ENCODE measurements at places on chromosomes 4 and X.
A peak's percentile ranks its signal among the peaks of the same experiment; 100 is the strongest.

- DNase-seq, result no peak
Observed at GRCh38 chrX:11151799-11152559, 40.8 kb downstream of the HCCS start.

DNA sequence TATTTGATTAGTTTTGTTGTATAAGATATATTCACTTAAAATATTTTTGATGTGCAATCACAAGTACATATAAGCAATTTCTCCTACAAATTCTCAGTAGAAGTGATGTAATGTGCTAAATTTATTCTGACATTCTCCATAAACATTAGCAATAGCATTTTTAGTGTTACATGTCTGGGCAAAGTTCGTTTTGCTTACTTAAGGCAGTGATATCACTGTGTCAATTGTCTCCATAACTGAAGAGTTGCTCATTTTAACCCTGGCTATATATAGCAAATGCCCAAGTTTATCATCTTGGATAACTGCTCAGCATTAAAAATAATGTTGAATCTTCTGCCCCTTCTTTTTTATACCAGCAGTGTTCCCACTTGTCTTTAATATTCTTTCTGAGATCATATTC lies 340.0 kb upstream of the NDST4 start:
- no peak for DNase-seq

DNA sequence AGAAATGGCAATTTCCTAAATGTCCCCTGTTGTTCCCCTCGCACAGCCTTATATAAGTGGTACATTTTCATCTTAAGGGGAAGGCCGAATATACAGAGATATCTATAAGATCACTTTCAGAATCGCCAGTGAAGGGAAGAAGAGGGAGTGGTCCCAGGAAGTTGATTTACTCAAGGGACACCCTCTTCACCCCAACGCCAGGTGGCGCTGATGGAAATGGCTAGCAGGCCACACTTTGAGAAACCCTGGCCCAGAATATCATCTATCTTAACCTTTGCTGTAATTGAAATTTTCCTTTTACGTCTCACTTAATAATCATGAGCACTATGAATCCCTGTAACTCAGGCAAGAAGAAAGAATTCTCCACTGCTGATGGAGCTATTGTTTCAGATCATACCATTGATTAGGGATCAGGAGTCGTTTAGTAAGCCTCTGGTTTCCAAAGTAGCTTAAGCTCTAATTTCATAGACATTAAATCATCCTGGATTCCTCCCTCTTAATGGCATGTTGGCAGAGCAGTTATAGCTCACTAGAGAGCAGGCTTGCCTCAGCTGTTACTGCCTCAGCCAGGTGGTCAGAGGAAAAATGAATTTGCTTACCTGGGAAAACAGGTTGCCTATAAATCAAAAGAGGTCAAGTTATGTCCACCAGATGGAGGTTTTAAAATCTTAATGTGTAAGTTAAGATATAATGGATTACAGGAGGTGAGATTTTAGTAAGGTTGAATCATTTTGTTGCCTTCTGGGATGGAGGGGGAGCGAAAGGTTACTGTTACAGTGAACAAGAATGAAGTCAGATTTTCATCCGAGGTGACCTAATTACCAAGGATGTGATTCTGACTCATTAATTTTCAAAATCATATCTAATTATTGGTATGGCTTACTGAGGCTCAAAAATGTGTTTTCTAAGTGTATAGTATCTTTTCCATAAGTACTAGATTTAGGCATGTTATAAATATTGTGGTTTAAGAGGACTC lies 941.2 kb upstream of the TENM3 start:
- DNase-seq, result no peak

DNA sequence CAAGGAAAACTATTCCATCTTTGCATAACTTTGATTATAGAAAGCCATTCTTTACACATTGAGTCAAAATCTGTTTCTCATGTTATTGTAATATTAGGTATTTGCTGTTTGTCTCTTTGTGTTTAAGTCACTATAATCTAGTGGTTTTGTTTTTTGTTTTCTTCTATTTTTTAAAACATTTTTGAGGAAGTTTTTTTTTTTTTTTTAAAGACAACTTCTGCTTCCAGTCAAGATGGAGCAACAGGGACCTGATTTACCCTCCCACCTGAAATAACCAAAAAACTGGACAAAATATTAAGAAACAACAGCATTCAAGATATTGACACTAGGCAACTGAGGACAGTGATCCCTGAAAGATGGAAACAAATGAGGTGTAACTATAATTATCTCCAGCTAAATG lies 18.4 kb upstream of the NSUN7 start:
- DNase-seq, result no peak

DNA sequence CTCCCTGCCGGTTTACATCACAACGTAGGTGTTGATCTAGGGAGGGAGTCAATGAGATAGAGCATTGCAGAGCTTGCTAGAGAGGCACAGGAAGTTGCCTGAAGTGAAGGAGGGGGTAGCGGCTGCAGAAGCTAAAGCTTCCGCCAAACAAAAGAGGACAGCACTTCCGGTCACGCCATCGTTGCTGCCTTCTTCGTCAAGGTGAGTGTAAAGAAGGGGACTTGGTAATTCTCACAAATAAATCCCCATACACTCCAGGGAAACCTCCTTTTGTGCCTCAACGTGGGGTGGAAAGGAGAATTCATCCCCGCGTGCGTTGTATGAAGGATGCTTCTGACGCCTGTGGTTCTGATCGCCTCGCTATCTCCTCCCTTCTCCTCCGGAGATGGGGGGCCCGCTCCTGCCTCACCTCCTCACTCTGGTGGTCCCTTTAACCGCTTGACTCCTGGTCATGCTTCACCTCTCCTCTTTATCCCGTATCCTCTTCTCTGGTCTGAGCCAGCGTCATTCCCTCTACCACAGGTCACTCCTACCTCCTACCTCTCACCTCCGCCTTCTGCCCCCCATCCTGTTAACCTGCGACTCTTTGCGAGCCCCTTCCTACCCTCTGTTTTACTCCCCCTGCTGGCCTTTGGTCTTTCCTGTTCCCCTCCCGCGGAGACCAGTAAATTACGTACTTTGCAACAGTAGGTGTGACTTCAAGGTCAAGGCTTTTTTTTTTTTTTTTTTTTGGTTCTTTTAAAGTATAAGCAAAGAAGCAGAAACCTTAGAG lies 59.9 kb downstream of the GSPT2 start:
- DNase-seq, result peak; percentile 47

DNA sequence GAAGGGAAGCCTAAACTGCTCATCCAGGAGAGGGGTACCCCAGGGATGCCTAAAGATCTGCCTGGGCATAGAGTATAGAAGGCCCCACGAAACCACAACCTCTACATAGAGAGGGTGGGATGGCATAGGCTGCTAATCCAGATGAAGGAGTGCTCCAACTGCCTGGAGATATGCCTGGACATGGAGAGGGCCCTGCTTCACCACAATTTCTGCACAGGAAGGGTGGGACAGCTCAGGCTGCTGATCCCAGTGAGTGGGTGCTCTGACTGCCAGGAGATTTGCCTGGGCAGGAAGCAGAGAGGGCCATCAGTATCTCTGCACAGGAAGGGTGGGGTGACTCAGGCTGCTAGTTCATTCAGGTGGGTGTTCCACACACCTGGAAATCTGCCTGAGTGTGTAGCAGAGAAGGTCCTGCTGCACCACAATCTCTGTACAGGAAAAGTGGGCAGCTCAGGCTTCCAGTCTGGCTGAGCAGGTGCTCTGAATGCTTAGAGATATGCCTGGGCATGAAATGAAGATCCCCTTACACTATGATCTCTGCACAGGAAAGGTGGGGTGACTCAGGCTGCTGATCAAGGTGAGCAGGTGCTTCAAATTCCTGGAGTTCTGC lies 61.1 kb downstream of the ZNF518B start:
- DNase-seq, result no peak

Data from H7 (cell line).